ENCODE measurements at places on chromosomes 5 and 9.

GRCh38 chr5:136729901-136730355, 364.6 kb upstream of the TRPC7 start:
- no peak for DNase-seq

GRCh38 chr5:115501464-115502210, 42.9 kb downstream of the FEM1C start:
- no peak for DNase-seq

DNA sequence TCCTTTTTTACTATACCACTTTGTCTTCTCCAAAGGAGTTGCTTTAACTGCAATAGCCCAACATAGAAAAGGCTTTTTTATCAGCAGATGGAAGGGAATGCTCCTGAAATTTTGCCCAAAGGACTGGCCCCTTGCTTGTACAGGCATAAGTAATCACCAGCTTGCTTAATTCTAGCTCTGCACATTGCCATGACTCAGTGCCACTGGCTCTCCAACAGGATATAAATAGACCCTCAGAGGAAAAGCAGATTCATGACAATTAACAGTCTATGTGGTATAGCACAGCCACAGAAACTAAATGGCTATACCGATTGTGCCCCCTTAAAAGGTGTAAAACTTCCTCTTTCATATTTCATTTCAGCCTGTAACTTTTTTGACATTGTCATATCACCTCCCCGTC, 227.0 kb downstream of the ZNF608 start:
- DNase-seq, result no peak

DNA sequence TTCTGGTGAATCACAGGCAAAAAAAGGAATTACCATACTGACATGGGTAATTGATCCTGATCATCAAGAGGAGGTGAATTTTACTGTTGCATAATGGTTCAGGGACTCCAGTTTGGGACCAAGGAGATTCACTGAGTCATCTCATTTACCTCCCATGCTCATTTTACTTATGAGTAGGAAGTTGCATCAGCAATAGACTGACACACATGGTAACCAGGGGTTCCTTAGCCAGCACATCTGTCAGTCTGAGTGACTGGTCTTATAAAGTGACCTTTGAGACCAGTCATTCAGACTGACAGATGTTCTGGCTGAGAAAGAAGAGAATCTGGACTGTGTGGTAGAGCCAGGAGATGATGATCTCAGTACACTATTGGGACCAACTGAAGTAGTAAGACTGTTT, 384.6 kb upstream of the CD180 start:
- no peak for DNase-seq

DNA sequence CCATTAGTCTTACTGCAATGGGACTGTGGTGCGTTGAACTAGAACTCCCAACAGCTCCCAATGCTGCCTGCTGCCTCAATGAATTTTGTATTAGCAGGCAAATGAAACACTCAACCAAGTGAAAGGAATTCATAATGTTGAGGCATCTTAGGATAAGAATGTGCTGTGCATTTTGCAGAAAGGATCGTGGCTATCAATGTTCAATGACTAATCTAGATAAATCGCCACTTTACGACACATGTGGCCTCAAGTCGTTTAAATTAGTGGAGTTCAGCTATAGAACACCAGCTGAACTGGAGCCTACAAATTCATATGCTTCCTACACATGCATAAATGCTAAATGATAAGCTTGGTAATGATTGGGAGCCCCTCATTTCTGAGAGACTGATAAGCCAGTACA, 318.4 kb downstream of the PSAT1 start:
- no peak for DNase-seq
